ENCODE measurements at places on chromosomes 5 and 9. TPM values are rescaled to one million over a fixed set of nuclear protein-coding genes. Genes with fewer than 3 reads are reported as not detected.

DNA sequence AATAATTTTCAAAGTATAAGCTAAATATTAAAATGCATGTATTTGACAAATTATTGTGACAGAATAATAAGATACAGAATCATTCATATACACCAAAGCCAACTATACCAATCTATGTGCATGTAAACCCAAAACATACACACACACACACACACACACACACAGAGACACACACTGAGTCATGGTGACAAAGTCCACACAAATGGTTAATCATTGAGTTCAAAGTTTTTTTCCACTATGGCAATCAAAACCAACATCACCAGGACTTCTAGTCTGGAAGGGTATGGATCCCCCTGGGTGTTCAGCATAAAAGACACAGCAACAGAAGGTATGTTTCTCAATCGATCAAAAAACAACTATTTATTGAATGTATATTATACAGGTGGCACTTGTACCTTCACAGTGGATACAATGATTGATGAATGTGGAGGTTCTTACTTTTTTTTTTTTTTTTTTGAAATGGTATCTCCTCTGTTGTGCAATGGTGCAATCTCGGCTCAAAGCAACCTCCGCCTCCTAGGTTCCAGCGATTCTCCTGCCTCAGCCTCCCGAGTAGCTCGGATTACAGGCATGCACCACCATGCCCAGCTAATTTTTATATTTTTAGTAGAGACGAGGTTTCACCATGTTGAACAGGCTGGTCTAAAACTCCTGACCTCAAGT, 137.0 kb downstream of the PDE4D start:
- no peak overlapping the region for H3K4me3 ChIP-seq
- no peak overlapping the region for H3K27ac ChIP-seq
- H3K27me3 ChIP-seq: no peaks in the 10 kb centered on the region

Gene SLC25A2
- total RNA-seq: 2.6 TPM

Gene DMXL1
- total RNA-seq: 75.9 TPM

Gene PRSS3
- not detected for total RNA-seq

GRCh38 chr5:81740758-81741157, 10.1 kb downstream of the SSBP2 start:
- H3K36me3 ChIP-seq: no peaks in the 10 kb centered on the region
- H3K4me3 ChIP-seq: no peak overlapping the region
- no peak overlapping the region for H3K27ac ChIP-seq
- H3K4me1 ChIP-seq: no peaks in the 10 kb centered on the region
- H3K27me3 ChIP-seq: no peaks in the 10 kb centered on the region

GRCh38 chr9:97518909-97519307, 17.4 kb downstream of the TMOD1 start:
- H3K4me1 ChIP-seq: peaks cover 5% of the 10 kb centered on the region
- H3K27me3 ChIP-seq: no peaks in the 10 kb centered on the region
- no peak for DNase-seq
- H3K4me3 ChIP-seq: no peak overlapping the region
- no peak overlapping the region for H3K27ac ChIP-seq
- H3K36me3 ChIP-seq: no peaks in the 10 kb centered on the region

GRCh38 chr5:82597437-82597836, 319.3 kb upstream of the RPS23 start:
- no peaks in the 10 kb centered on the region for H3K27me3 ChIP-seq
- no peak for DNase-seq
- H3K36me3 ChIP-seq: no peaks in the 10 kb centered on the region
- H3K27ac ChIP-seq: no peak overlapping the region
- H3K4me1 ChIP-seq: no peaks in the 10 kb centered on the region

- no peak for DNase-seq
- H3K4me1 ChIP-seq: no peaks in the 10 kb centered on the region
- H3K27ac ChIP-seq: no peak overlapping the region
- H3K4me3 ChIP-seq: no peak overlapping the region
- H3K36me3 ChIP-seq: no peaks in the 10 kb centered on the region
- no peaks in the 10 kb centered on the region for H3K27me3 ChIP-seq
Measured at GRCh38 chr5:127441799-127442484, 75.5 kb upstream of the PRRC1 start.

DNA sequence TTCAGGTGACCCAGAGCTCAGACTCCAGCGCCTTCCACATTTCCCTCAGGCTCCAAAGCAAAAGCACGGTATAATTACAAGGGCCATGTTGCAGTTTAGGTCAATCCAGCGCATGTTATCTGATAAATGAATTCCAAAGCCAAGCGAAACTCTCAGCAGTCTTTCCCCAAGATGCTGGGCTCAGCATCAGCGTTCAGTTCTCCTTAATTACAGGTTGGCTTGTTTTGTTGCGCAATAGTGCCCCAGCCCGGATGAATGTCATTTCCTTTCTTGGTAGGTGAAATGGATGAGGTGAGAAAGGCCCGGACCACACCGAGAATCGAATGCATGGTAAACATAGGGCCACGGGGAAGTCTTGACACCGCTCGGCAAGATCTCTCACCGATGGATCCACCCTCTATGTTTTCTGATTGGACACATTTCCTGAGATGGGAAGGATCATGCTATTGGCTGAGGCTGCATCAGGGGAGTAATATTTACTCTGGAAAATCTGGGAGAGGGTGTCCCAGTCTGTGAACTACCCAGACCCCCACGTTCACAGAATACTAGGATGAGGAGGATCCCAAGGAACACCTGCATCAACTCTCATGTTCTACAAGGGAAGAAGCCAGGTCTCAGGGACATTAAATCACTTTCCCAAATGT, 221.2 kb upstream of the ANKRD55 start:
- H3K36me3 ChIP-seq: no peaks in the 10 kb centered on the region
- no peaks in the 10 kb centered on the region for H3K4me1 ChIP-seq
- no peaks in the 10 kb centered on the region for H3K27me3 ChIP-seq
- H3K4me3 ChIP-seq: no peak overlapping the region
- H3K27ac ChIP-seq: no peak overlapping the region
- no peak for DNase-seq

Gene EPB41L4A
- 18.9 TPM for total RNA-seq

GRCh38 chr5:94618029-94618492, 343 bp downstream of the KIAA0825 start:
- H3K4me1 ChIP-seq: peaks cover 61% of the 10 kb centered on the region
- H3K27ac ChIP-seq: peak overlapping the region; percentile 88
- peak overlapping the region; percentile 98 for H3K4me3 ChIP-seq
- no peak for DNase-seq
- no peaks in the 10 kb centered on the region for H3K27me3 ChIP-seq
- H3K36me3 ChIP-seq: no peaks in the 10 kb centered on the region

- no peaks in the 10 kb centered on the region for H3K4me1 ChIP-seq
- no peak for DNase-seq
- no peak overlapping the region for H3K4me3 ChIP-seq
- no peaks in the 10 kb centered on the region for H3K27me3 ChIP-seq
- no peak overlapping the region for H3K27ac ChIP-seq
- no peaks in the 10 kb centered on the region for H3K36me3 ChIP-seq
Measured at GRCh38 chr9:104589626-104590025, 9.6 kb downstream of the OR13C5 start.

DNA sequence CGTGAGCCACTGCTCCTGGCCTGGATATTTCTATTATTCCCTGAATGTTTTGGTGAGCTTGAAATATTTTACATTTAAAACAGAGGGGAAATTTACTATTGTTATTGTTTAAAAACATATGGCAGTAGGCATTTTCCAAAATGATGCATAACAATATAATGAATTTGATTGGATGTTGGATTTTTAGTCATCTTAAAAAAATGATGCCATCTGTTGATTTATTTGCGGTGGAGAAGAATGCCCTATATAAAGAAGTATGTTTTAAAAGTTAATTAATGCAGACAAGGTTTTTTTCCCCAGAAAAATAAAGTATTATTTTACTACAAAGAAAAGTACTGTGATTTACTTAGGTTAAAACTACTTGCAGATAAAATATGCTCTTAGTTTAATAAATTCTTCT, 33.4 kb upstream of the ARRDC3 start:
- no peak overlapping the region for H3K4me3 ChIP-seq
- no peak for DNase-seq
- H3K27ac ChIP-seq: no peak overlapping the region

Gene PRUNE2
- total RNA-seq: 11.9 TPM

DNA sequence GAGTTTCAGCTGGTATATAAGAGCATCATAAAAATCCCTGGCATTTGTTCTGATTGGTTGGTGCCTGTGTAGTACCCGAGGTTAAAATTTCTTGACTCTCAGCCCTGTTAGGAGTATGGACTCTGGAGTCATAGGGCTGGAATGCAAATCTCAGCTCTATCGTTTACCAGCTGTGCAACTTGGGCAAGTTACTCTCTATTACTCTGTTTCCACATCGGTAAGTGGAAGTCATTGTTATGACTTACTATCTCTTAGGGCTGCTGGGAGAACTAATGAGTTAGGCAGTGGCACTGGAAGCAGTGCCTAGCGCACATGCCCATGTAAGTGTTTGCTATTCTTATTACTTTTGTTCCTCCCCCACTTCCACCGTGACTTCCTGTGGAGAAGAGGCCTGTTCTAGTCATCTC, 141.6 kb downstream of the BOD1 start:
- DNase-seq: no peak
- H3K27me3 ChIP-seq: no peaks in the 10 kb centered on the region
- no peak overlapping the region for H3K27ac ChIP-seq
- no peaks in the 10 kb centered on the region for H3K4me1 ChIP-seq
- no peak overlapping the region for H3K4me3 ChIP-seq

Gene FAM151B
- 3.5 TPM for total RNA-seq

Gene FASTKD3
- total RNA-seq: 16.6 TPM

DNA sequence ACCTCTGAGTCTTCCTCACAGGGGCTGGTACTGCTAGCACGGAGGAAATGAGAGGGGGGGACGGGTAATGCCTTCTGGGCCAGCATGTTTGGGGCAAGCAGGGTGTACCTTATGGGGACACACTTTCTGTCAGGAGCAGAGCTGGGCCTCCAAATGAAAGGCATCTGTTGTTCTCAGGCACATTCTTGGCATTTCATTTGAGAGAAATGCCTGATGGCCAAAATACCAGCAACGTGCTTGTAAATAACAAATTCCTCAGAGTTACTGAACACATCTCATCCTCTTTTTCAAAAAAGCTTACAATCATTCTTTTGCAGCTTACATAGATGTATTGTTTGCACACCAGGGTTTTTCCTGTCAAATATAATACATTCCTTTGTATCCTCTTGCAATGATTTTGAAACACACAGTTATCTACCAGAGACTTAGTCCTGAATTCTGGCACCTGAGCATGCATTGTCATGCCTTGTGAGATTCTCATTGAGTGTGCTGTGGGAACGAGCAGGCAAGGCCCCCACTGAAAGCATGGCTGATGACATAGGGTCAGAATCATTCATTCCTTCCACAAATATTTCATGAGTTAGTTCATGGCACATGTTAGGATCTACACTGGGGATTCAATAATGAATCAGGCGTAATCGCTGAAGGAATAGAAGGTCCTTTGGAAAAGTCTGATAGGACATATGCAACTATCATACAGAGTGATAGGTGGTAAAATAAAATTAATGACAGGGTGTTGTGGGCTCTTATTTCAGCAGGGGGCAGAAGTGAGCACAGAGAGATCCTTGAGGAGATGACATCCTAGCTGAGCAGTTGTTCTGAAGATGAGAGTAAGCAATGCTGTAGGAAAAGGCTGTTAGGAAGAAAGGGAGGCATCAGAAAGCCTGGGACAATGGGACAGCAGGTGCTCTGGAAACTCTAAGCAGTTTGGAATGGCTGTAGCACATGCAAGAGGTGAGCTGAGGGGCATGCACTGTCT, 260.9 kb upstream of the TUT7 start:
- H3K36me3 ChIP-seq: no peaks in the 10 kb centered on the region
- DNase-seq: no peak
- H3K27ac ChIP-seq: no peak overlapping the region
- H3K27me3 ChIP-seq: no peaks in the 10 kb centered on the region
- H3K4me1 ChIP-seq: no peaks in the 10 kb centered on the region
- H3K4me3 ChIP-seq: no peak overlapping the region

Gene PCDHB10
- 0.95 TPM for total RNA-seq

GRCh38 chr5:314676-315487, 6.6 kb upstream of the AHRR start:
- DNase-seq: no peak
- no peaks in the 10 kb centered on the region for H3K4me1 ChIP-seq
- H3K4me3 ChIP-seq: no peak overlapping the region
- H3K36me3 ChIP-seq: no peaks in the 10 kb centered on the region
- no peaks in the 10 kb centered on the region for H3K27me3 ChIP-seq

- H3K27me3 ChIP-seq: no peaks in the 10 kb centered on the region
- peaks cover 46% of the 10 kb centered on the region for H3K36me3 ChIP-seq
- H3K27ac ChIP-seq: peak overlapping the region; percentile 84
- DNase-seq: no peak
Measured at GRCh38 chr9:121322737-121323448, 47.2 kb downstream of the STOM start.

DNA sequence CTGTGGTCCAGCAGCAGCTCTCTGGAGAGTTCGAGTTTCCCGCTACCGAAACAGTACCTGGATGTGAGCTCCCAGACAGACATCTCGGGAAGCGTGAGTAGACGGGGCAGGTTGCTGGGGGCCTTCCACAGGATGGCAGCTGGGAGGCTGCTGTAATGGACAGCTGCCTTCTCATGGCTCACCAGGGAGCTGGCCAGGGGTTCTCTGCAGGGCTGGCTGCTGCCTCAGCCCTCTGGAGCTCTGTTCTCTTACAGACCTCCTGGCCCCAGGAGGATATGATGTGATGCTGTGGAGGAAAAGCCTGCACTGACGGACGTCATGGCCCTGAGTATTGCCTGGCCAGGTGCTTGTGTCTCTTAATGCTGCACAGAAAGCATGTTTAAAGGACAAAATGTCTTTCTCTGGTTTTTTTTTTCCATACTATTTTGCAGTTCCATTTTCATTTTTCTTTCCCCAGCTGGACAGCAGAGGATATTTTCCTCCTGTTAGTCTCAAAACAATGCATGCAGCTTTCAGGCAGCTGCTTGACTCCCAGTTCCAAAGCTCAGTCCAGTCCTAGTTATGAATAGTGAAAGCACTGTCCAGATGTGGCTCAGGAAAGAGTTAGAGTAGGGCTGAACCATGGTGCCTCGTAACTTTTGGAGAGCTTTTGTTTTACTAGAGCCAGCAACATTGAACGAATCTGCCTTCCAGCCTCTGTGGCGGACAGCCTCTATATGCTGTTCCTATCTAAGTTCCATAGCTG, 77.5 kb upstream of the RARS1 start:
- H3K4me3 ChIP-seq: no peak overlapping the region
- H3K27ac ChIP-seq: no peak overlapping the region
- DNase-seq: peak; percentile 55

- no peak for DNase-seq
- H3K36me3 ChIP-seq: no peaks in the 10 kb centered on the region
- H3K4me3 ChIP-seq: no peak overlapping the region
Measured at GRCh38 chr9:108130905-108131304, 641.3 kb upstream of the KLF4 start.

- no peak overlapping the region for H3K27ac ChIP-seq
- no peaks in the 10 kb centered on the region for H3K4me1 ChIP-seq
- no peak overlapping the region for H3K4me3 ChIP-seq
Measured at GRCh38 chr9:93663877-93664548, 87.6 kb downstream of the PHF2 start.

DNA sequence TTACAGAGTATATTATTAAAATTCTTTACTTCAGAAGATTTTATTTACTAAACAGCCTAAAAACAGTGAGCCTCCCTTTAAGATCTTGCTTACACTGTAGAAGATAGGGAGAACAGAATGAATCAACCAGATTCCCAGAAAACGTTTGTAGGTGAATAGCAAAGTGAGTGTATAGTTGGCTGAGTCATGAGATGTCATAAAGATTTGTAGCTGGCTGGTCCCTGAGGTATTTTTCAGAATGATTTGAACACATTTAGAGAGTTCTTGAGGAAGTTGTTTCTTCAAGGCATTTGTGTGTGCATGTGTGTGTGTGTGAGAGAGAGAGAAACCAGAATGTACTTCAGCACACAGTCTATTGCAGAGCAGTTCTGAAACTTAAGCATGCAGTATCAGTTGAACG, 159.4 kb upstream of the PRR16 start:
- no peaks in the 10 kb centered on the region for H3K36me3 ChIP-seq
- H3K27me3 ChIP-seq: no peaks in the 10 kb centered on the region
- no peak overlapping the region for H3K4me3 ChIP-seq
- H3K27ac ChIP-seq: no peak overlapping the region
- no peaks in the 10 kb centered on the region for H3K4me1 ChIP-seq

Data from spleen (tissue), 13 donors.